Stimulated activated CD4-positive, alpha-beta T cell treated with anti-CD3 and anti-CD28 coated beads, TNF-alpha, amount 100 ng/mL, for 1 hour (primary cell): ENCODE measurements at places on chromosomes 16 and 17.

DNA sequence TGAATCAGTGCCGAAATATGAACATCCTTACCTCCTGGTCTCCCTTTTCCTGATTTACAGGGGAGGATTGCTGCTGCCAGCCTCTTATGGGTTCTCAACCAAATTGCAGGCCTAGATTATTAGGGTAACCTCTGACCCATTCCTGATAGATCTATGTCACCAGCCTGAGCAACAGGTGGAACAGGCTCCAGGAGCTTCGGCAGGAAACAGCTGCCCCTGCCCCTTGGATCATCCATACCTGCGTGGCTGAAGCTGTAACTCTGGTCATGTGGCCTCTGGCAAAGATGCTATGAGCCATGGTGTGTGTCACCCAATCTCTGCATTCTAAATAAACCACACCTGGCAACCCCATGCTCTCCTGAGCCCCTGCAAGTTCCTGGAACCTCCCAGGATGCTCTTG lies 18.4 kb upstream of the RBBP6 start:
- no peak for DNase-seq

- DNase-seq = no peak
These were observed 10.8 kb downstream of the SMTNL2 start for GRCh38 chr17:4594931-4595684.

DNA sequence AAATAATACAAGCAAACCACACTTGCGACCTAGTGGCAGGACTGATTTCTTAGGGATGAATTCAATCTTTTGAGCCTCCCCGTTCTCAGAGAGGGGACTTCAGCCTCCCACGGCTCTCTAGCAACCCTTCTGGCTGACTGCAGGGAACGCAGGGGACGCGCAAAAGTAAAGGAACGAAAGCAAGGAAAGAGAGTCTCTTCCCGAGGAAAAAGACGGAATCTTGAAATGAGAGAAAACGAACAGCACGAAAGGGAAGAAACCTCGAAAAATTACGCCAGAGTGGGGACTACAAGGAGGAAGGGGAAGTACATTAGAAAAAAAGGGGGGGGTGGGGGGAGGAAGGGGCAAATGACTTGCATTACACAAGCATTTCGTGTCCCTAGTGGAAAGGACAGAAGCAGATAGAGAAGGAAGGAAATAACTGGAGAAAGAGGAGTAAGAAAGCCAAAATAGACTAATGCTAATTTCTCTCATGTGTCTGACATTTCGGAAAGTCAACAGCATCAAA lies 1.2 kb downstream of the GRB2 start:
- DNase-seq = peak; percentile 23

GRCh38 chr16:80208015-80208414 lies 332.8 kb upstream of the DYNLRB2 start:
- no peak for DNase-seq

- DNase-seq = no peak
These were observed 10.2 kb downstream of the POLR2C start for GRCh38 chr16:57472665-57473060.

DNA sequence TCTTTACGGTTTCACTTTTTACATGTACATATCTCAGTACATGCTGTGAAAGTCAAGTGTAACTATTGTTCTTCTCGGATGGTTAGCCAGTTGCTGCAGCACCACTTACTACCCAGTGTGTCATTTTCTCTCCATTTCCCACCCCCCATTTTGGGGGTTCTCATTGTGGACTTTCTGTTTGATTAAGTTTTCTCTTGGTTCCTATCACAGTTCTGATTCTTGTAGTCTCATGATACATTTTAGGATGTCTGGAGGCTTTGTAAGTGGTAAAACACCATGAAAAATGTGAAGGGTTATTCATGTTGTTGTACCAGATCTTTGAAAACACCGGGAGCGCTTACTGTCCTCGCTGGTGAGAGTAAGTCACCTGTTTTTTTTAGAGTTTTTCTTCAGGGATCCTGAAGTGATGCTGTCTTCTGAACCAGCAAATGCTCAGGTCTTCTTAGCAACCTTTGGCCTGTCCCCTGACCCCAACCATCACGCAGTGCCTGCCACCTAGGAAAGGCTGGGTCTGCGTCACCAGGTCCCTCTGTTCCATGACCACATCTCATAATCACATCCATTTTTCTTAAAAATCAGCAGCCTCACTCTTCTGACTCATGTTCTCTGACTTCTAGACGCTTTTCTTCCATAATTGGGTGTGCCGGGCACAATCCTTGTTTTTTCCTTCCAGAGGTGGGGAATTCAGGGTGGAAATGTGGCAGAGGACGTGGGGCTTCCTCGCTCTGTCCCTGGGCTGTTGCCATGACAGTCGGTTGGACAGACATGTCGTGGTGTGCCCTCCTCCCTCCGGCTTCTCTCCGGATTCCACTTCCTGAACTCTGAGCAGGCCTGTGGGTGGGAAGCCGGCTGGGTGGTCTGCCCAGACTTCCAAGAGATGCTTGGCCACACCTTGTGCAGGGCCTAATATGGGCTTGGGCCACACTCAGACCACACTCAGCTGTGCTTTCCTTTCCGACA lies 102.6 kb downstream of the NTN1 start:
- DNase-seq = no peak

DNA sequence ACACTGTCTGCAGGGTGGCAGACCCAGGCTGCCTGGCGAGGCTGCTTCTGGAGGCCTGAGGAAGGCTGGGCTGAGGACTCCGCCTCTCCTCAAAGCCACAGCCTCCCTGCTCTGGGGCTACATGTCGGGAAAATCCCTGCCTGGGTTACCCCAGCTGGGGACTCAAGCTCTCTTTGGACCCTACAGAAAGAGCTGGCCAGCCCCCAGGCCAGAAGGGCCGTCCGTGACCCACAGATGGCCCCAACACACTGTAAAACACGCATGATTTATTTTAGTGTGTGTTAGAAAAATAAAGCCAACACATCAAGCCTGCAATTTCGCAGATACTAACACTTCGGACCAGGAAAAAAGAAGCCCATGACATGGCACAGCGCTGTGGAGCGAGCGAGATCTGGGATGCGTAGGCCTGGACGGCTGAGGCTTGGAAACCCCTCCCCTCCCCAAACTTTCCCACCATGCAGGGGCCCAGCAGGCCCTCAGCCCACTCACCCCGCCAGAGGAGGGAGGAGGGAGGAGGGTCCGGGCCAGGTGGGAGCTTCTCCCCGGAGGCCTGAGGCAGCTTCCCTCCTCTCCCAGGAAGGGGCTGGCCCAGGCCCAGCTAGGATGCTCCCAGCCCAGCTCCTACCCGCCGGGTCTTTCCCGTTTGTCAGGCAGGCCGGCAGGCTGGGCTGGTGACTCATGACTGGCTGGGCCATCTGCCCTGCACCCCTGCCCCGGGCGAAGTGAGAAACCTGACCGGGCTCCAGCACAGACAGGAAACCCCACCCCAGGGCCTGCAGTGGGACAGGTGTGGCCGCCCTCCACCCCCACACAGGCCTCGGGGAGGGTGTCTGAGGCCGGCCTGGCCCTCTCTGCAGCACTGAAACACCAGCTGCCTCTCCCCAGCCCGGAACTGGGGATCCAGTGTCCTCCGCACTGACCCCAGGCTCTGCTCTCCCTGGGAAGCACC lies 34.1 kb upstream of the SLC38A10 start:
- no peak for DNase-seq

DNA sequence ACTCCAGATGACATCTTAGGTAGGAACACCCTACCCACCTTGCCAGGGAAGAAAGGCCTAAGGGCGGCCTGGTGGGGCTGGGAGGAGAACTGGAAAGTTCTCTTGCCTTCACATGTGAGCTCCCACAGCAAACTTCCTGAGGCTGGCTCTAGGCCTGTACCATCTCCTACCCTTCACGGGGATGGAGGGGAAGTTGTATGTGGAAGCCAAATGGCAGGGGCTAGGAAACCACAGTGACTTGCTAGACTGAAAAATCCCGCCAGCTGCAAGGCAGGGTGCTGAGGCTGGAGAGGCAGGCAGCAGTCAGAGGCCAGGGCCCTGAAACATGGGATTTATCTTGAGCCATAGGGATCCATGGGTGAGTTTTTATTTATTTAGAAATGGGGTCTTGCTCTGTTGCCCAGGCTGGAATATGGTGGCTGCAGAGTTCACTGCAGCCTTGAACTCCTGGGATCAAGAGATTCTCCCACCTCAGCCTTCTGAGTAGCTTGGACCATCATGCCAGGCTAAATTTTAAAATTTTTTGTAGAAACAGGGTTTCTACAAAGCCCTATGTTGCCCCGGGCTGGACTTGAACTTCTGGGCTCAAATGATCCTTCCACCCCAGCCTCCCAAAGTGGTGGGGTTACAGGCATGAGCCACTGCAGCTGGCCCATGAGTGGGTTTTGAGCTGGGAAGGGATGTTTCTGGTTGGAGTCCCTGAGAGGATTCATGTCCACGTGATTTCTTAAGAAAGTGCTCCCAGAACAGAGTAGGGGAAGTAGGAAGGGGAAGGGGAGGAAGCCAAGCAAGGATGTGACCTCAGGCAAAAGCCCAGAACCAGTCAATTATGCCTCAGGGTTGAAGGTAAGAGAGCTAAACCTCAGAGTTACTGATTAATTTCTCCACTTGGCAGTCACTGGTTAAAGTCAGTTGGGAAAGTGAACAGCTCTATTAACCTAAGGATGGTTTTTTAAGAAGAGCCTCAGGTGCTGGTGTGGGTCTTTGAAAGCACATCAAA lies 4.0 kb upstream of the KAT8 start:
- DNase-seq = no peak

DNA sequence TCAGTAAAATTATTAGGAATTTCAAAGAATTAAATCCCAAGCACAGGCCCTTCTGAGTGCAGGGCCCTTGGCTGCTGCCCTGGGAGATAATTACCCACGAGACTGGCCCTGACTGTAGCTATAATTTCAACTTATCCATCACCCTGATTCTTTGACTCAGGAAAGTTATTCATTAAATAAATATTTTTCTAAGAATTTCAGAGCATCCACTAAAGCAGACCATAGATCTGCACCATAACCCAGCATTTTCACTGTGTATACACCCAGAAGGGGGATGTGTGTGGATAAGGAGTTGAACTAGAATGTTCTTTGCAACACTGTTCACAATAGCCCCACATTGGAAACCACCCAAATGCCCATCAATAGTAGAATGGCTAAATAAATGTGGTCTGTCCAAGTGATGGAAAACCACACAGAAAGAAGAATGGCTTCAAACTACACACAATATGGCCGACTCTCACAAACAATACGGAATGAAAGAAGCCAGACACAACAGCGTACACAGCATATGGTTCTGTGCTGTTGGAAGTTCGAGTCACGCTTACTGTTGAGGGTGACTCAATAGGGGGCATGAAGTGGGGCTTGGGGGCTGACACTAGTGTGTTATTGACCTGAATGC lies 33.9 kb upstream of the MEAK7 start:
- no peak for DNase-seq

DNA sequence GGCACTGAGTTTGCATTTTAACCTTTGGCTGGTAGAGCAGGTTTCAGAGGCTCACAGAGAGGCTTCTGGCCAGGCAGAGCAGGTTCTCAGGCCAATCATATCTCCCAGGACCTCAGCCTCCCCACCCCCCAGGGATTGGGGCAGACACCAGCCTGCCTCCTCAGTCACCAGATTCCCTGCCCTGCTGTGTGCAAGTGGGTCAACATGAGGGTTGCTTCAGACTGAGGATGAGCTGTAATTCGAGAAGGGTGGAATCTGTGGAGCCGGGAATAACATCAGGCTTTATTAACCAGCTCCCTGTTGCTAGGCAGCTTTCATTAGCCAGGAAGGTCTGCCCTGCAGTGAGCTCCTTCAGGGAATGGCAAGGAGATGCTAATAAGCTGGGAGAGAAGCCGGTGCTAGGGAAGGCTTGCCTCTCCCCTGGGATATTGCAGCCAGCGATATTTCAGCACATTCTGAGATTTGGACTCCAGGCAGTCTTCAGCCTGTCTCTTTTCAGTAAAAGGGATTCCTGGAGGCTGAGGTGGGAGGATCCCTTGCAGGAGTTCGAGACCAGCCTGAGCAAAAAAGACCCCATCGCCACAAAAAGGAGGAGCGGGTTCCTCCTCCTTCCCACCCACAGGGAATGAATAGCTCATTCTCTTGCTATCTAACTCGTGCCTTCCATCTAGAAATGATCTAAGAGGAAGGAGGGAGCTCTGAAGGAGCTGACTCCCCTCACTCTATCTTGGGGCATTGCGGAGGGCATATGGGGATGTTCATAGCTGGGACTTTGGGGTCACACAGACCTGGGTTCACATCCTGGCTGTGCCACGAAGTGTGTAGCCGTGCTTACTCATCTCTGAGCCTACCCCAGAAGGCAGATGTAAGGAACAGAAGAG lies 10.7 kb downstream of the SGSM2 start:
- no peak for DNase-seq

GRCh38 chr17:45734598-45734997 lies 49.5 kb upstream of the CRHR1 start:
- no peak for DNase-seq

DNA sequence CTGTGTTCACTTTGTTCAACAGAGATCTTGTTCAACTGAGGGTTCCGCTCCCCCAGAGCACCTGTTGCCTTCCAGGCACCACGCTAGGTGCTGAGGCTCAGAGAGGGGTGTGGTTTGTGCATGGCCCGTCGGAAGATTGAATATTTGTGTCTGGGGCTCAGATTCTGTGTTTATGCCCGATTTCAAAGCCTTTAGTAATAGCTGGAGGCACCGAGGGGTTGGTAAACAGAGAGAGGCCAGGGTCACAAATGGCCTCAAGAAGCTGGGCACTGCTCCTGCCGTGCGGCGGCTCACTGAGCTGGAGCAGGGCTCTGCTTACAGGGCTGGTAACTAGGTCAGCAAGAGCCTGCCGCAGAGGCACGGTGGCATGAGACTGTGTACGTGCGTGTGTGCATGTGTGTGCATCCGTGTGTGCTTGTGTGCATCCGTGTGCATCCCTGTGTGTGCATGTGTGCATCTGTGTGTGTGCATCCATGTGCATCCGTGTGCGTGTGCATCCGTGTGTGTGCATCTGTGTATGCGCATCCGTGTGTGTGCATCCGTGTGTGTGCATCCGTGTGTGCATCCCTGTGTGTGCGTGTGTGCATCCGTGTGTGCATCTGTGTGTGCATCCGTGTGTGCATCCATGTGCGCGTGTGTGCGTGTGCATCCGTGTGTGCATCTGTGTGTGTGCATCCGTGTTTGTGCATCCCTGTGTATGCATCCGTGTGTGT lies 5.4 kb downstream of the ITGAE start:
- DNase-seq = no peak

DNA sequence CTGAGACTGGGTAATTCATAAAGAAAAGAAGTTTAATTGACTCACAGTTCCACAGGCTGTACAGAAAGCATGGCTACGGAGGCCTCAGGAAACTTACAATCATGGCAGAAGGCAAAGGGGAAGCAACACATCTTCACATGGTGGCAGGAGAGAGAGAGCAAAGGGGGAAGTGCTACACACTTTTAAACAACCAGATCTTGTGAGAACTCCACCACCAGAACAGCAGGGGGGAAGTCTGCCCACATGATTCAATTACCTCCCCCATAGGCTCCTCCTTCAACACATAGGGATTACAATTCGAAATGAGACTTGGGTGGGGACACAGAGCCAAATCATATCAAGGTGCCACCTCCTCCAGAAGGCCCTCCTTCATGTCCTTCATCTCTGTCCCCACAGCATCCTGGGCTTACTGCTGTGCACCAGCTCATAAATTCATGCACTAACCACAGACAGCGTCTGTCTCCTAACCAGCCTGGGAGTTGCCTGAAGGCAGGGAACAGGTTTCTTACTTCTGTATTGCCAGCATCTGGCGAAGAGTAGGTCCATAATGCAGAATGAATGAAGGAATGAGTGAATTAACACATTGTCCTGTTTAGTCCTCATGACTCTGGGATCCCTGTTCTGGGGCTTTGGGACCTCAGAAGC lies 74.4 kb downstream of the WSB1 start:
- DNase-seq = no peak

- peak; percentile 69 for DNase-seq
These were observed 519 bp downstream of the DDX5 start for GRCh38 chr17:64505340-64506200.

- no peak for DNase-seq
These were observed 31.4 kb downstream of the ASGR1 start for GRCh38 chr17:7147772-7148171.
